Activated T-cell treated with anti-CD3 and anti-CD28 coated beads, Interleukin-2, amount 50 U/mL, for 72 hours (primary cell): ENCODE measurements at places on chromosomes 2 and 18.

GRCh38 chr2:237020090-237020489 is 65.6 kb upstream of the COPS8 start:
- DNase-seq = no peak

DNA sequence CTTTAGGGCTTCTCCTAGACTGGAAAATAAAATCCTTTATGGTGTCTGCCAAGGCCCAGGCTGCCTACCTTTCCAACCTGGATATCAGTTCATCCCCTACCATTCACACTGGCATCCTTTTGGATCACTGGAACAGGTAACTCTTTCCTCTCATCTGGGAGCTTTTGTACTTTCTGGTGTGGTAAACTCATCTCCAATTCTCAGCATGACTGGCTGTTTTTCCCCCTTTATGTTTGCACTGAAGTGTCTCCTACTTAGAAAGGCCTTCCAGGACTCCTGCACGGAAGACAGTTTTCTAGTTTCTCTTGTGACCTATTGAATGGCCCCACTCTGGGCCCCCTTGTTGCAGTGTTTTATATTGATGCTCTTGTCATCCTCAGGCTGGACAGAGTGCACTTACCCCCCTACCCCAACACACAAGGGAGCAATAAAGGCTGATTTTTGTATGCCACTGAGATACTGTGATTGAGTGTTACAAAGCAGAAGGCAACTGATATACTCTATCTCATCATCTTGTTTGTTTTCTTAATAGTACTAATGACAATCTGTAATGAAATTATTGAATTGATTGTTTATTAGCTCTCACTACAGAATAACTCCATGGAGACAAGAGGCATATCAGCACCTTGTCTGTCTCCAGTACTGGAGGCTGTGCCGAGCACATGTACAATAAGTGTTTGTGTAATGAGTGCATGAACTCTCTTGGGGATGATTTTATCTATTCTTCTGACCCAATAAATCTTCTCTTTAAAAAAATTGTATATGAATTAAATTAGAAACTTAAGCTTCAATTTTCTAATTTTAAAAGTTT is 129.9 kb downstream of the PIEZO2 start:
- DNase-seq = no peak

GRCh38 chr18:78271790-78272189 is 707.8 kb upstream of the SALL3 start:
- no peak for DNase-seq

GRCh38 chr18:40555914-40556313 is 1399.1 kb upstream of the PIK3C3 start:
- no peak for DNase-seq

- DNase-seq = peak; percentile 96
These were observed 2.2 kb upstream of the CASP8 start for GRCh38 chr2:201257956-201258665.

DNA sequence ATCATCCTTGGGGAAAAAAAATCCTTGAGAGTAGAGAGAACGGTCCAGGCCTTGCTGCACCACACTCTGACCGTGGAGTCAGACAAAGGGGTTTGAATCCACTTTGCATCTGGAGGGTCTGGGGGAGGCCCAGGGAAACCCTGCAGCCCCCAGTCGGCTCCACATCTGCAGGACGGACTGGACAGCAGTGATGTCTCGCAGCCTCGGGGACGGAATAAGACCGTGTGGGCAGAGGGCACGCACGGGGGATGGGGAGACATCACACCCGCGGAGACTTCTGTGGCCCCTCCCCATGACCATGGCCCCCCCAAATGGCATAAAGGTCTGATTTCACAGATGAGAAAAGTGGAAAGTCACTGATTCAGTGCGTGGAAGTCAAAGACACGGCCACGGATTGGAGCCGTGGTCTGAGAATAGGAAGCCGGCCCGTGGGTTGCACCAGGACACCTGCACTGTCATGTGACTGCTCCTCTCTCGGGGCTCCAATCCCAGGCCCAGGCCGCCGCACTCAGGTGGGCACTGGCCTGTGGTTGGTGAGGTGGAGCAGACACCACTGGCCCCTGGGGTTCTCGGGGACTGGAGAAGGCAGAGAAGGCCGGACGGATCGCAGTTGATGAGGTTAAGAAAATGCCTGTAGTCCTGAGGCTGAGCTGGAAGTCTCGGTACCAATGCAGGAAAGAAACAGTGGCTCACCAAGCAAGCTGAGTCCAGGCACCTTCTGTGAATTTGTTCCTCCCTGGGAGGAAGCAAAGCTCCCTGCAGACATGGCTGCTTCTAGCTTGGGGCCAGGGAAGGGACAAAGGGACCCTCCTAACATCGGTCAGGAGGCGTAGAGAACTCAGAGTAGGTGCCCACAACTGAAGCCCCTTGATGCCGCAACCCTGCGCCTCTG is 61.8 kb downstream of the RTP5 start:
- DNase-seq = no peak

- DNase-seq = peak; percentile 35
These were observed 14.0 kb downstream of the TMEM247 start for GRCh38 chr2:46493241-46493970.

- DNase-seq = no peak
These were observed 297.5 kb upstream of the RGPD4 start for GRCh38 chr2:107529146-107529545.

DNA sequence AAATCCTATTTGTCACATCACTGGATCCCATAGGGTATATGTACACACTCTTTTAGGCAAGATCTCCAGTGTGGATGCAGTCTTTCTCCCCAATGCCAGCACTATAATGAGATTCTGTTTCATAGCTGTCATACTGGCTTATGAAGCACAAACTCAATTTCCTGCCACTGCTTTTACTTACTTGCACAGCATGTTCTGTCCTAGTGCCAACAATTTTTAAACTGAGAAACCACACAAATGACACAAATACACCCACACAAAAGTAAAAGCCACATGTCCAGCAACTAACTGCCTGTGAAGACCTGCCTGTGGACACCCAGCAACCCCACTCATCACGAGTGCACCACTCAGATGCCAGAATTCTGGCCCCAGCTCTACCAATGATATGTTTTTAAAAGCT is 29.6 kb upstream of the RNU4ATAC start:
- no peak for DNase-seq

GRCh38 chr2:3071685-3072263 is 305.8 kb downstream of the EIPR1 start:
- DNase-seq = no peak

DNA sequence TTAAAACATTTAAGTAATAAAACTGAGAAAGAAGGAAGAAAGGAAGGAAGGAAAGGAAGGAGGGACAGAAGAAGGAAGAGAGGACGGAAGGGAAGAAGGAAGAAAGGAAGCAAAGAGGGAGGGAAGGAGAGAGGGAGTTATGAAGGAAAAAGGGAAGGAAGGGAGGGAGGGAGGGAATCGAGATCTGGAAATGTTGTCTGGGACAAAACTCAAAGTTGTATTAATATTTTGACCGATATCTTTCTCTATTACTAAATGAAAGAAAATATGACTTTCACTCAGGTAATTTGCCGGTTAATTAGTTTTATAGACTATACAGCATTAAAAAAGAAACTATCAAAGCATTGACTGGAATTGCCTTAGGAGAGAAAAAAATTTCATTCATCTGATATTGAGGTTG is 44.4 kb downstream of the G6PC2 start:
- DNase-seq = no peak

- no peak for DNase-seq
These were observed 157.7 kb downstream of the ZNF385B start for GRCh38 chr2:179703702-179704101.

DNA sequence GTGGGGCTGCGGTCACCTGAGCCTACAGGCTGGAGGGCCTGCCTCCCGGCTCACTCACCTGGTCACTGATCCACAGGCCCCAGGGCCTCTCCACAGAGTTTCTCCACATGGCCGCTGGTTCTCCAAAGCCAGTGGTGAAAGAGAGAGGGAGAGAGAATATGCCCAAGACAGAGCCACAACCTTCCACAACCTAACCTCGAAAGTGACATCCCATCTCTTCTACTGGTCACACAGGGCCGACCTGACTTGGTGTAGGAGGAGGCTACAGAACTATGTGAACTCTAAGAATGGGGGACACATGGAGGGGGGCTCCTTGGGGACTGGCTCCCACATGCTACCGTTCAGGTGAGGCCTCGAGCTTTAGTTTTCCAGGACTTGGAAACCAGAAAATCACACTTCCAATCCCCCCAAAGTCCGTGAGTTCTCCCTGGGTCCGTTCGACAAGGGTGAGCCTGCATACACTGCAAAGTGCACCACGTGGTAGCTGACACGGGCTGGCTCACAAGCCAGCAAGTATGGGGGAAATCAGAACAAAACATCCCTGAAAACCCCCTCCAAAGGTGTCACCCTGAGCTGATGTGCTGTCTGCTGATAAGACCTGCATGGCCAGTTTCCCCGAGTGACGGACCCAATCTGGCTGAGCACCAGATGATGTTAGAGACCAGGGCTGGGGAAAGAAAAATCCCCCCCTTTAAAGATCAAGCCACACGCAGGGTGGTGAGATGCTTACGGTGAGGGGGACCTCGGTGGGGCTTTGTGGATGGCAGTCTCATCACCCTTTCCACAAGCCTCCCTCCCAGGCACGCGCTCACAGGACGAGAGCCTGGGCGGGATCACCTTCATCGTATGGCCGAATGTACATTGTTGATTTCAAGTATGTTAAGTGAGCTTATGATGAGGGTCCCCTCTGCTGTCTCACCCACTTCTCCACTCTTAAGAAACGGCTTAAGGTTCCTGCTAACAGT is 54.2 kb upstream of the SEMA4C start:
- DNase-seq = peak; percentile 44

- peak; percentile 69 for DNase-seq
These were observed at the start of gene ASTL for GRCh38 chr2:96138179-96139145. TSS of gene ASTL (minus strand) at chr2:96138502. CDS start at chr2:96138436, 66 bp downstream.

DNA sequence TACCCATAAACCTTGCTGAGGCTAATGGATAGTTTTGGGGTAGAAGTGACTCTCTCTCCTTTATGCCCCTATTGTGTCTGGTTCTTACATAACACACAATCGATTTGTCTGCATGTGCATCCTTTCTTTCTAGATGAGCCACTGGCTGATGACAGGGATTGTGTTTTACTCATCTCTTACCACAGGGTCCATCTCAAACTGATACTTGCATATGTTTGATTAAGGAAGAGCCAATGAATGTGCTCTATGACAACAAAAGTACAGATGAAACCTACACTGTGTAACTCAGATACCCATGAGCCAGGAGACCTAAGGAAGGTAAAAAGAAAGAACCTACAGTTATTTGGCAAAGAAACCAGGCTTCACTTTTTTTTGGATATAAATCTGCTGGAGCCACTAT is 13.2 kb upstream of the BZW1 start:
- DNase-seq = peak; percentile 35

DNA sequence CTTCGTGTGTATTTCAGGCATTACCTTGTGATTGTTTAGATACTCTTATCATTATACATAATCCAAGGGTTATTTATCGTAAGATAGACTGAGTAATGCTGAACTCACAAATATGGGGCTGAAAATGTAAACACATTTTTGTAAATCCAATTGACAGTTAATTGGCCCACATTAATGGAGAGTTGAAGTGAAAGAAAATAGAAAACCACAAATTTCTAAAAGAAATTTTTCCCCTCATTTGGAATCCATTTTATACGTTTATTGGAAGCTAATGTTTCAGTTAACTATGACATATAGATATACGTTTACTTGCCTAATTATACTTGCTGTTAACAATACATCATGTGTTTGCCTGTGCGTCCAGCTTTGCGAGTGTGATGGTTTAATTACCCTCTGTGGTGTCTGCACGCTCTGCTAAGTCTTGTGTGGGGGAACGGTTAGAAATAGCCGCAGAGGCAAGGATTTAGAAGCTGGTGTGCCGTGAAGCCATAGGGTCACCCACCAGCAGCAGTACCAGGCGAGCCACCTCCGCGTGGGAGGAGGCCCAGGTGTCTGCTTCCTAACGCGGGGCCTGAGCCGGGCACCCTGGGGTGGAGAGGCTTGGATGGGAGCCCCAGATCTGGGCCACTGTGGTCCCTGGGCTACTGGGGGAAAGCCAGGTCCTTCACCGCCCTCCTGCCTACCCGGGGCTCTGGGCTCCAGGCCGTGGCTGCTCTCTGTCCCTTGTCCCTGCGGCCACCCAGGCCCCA is 38.0 kb downstream of the TSHZ1 start:
- DNase-seq = no peak

DNA sequence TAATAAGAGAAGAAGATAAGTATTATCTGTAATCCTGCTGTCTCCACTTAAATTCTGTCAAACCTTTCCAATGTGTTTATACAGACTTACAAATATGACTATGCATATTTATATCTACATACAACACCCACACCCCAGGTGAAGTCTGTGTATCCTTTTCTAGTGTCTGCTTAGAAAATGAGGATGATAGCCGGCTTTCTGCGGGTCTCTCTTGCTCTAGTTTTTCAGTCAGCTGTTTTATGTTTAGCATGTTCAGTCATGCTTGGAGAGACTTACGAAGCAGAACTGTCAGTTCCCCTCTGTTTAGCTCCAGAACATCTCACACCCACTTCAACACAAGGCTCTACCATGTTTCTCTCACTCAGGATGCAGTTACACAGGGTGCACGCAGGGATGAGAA is 137.3 kb upstream of the NFATC1 start:
- no peak for DNase-seq

GRCh38 chr2:129711816-129712675 is 267.4 kb upstream of the RAB6C start:
- no peak for DNase-seq

GRCh38 chr2:235116885-235117492 is 165.2 kb downstream of the SH3BP4 start:
- DNase-seq = no peak

DNA sequence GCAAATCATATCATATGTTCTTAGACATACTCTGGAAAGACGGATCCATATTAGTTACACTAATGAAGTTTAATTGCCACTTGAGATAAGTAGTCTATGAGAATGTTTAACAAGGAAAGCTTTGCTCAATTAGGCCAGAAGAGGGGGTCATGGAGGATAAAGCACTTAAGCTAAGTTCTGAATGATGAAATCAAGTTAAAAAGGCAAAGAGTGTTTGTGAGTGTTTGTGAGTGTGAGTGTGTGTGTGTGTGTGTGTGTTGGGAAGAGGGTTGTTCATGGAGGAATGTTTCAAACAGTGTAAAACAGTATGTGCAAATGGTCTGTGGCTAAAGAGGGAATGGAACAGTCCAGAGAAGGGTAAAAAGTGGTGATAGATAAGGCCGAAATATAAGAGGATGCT is 360.9 kb downstream of the ERBB4 start:
- no peak for DNase-seq

DNA sequence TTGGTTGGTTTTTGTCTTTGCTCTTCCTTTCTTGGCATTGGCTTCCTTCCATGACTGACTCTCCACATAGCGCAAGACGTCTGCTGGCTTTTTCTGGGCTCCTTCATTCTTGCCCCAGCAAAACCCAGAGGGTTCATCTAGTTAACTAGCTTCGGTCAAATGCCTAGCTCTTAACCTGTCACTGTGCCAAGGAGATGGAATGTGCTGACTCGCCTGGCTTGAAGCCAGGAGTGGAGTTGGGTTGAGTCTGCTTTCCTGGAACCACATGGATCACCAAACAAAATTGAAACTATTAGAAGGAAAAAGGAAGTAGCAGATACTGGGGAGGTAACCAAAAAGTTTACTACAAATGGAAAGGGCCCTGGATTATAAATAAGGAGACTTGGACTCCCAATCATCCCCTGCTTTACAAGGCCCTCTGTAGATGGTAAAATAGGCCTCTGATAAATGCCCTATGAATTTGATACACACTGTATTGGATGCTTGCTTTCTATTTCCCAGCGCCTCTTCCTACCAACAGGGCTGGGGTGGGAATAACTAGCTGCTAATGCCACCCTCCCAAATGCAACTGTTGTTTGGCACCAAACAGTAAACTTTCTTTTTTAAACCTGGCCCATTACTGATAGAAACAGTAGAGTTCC is 11.3 kb downstream of the MALT1 start:
- DNase-seq = no peak

- no peak for DNase-seq
These were observed 74.0 kb upstream of the PELI1 start for GRCh38 chr2:64218137-64218802.

- DNase-seq = no peak
These were observed 31.0 kb downstream of the EIF2AK3 start for GRCh38 chr2:88596141-88596830.
